Activated CD4-positive, CD25-positive, alpha-beta regulatory T cell treated with anti-CD3 and anti-CD28 coated beads, Interleukin-2, amount 50 U/mL, for 16 hours (primary cell): ENCODE measurements at places on chromosomes 1 and 21.

DNA sequence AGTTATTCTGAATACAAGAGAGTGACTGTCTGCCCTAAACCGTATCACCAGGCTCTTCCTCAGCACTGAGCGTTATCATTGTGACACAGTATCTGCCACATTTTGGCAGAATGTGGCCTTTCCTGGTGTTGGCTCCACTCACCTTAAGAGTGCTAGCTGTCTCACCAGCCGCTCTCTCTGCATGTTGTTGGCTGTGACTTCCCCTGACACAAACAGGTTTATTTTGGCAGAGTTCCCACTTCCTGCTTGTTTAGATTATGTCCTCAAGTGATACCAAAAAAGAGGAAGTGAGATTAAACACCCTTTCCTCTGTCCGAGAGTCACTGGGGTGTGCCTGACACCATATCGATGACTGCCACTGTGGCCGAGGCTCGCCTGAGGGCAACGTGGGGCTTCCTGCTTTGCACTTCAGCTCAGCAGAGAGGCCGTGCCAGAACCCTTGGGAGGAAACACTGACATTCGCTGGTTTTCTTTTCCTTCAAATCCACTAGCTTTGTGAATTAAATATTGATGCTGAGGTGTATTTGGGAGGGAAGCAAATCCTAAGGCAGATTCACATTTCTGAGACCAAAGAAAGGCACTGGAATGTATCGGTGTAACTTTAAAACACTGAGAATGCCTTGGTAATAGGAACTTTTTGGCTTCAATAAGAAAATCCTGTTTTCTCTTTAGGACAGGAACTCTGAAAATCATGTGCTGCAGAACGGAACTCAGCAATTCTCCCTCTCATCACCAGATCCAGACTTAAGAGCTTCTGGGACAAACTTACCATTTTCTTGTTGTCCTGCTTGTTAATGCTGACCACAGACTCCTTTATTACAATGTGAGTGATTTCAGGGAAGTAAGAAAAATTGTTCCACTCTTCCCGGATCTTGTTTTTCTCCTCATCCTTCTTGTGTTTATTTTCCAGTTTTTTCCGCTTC, 102.1 kb downstream of the JAK1 start:
- DNase-seq = no peak

GRCh38 chr1:209641832-209642172, 10.4 kb downstream of the LAMB3 start:
- DNase-seq = no peak

DNA sequence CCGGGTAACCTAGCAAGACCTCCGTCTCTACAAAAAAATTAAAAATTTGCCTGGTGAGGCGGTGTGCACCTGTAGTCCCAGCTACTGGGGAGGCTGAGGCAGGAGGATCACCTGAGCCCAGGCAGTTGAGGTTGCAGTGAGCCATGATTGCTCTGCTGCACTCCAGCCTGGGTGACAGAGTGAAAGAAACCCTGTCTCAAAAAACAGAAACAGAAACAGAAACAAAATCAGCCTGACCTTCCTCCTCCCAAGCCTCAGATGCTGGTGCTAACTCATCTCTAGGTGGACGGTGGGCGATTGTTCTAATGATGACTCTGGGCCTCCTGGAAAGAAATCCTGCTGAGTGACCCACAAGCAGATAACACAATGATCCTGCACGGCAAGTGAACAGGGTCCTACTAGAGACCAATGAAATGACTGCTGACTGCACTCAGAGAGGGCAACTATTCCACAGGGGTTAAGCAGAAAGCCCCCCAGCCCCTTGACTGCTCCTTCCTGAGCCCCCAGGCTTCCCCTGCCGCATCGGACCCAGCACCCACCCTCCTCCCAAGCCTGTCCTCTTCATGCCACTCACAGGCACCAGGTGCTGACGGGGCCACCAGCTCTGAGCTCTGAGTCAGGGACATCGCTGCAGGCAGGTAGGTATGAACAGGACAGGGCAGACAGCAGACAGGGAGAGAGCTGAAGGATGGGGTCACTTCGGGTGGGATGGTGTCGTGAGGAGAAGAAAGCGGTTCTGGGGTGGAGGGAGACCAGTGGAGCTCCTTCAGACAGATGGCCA, 27.8 kb upstream of the LRRC38 start:
- no peak for DNase-seq

DNA sequence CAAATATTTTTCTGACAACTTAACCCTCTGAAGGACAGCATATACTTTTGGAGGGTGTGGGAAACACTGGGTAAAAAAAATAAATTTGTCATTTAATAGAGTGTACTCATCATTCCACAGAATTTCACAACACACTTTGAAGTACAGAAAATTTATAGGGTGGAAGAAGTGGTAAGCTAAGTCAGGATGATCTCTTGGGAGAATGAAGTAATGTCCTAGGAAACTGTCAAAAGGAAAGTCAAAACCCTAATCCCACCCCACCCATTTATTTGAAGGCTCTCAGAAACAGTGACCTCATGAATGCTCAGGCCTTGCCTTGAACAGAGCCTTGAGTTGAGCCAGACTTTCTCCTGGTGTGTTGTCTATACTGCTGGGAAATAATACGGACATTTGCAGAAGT, 7.3 kb upstream of the UAP1 start:
- DNase-seq = no peak

DNA sequence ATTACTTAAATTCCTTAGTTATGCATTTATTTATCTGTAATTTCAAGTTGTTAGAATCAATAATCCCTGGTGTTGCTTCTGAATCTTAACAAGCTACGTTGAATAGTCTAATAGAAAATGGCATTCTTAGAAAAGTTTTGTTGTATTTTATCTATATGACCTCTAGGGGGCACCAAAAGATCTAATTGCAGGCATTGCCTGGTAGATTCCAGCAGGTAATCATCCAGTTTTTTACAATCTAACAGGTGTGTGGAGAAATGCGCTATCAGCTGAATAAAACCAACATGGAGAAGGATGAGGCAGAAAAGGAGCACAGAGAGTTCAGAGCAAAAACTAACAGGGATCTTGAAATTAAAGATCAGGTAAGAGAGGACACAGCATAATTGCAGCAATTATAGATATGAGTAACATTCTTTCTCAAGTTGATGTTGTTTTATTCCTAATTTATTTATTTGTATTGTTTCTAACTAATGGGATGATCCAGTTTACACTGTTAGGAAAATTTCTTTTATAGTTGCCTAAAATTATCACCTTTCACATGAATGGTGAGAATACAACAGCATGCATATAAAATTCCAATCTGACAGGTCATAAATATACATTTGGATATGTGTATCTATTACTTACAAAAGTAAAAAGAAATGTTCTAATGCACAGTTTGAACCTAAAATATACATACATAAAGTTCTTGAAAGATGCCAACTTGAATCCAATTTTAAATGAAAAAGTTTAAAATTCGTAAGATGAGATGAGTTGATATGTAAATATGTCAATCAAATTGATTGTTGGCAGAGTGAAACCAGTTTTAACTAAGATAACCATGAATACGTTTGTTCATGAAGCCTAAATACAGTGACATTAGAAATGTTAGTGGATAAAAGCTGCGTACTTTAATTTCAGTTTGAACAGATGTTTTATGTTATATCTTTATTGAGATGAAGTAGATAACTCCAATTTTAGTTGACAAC, 88.4 kb downstream of the SDCCAG8 start:
- DNase-seq = no peak

- DNase-seq = no peak
These were observed 570.2 kb upstream of the BEND5 start for GRCh38 chr1:49346767-49347349.

- DNase-seq = no peak
These were observed 36.2 kb downstream of the B3GALNT2 start for GRCh38 chr1:235468004-235468403.

DNA sequence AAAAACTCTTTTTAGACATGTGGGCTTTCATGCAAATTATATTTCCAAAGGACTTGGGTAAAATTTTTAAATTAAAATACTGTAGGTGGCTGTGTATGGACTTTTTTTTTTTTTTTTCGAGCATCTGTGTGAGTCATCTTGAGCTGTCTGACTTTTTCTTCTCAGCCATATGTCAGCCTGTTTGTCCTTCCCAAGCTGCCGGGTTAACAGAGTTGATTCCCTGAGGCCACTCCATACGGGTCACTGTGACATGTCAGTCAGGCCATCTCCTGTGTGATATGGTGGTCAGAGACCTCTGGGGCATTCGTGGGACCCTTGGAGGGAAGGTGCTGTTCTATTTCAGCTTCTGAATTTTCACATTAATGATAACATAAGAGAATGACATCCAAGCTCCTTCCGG, 148.3 kb downstream of the KCNJ6 start:
- DNase-seq = no peak

DNA sequence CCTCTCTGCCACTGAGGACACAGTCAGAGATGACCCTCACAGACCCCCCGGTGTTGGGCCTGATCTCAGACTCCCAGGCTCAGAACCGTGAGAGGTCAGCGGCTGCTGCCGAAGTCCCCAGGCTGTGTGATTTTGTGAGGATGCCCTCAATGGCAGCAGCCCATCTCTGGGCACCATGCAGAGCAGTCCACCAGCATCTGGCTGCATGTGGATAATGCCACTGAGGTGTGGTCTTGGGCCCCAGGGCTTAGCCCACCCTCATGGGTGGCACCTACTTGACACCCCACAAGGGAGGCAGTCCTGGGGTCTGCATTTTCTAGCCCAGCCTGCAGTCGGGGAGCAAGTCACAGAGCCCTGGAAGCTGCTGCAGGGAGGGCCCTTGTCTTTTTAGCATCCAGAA, 5.5 kb upstream of the ACTRT2 start:
- no peak for DNase-seq
